ENCODE measurements at places on chromosomes 4 and X.

- no peak for DNase-seq
These were observed 442.8 kb upstream of the ZFP42 start for GRCh38 chr4:187552781-187553180.

DNA sequence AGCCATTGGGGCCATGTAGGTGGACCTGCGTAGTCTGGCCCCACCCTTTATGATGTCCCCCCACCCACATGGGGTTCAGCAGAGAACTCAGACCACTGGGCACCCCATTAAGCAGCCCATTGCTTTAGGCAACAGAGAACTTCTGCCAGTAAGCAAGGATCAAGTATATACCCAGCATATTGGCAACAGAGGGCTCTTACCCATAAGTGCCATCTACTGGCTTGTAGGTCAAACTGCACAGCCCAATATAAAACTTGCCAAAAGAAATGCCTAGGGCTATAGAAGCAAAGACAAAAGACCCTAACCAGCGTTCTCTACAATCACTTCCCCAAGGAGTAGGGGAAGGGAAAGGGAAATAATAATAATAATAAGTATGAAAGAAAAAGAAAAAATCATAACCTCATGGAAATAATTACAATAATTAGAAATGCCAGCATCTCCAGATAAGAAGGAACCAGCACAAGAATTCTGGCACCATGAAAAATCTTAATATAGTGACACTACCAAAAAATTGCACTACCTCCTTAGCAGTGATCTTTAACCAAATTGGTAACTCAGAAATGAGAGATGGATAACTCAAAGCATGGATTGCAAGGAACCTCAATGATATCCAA, 1090.7 kb downstream of the FAT4 start:
- DNase-seq = no peak

- peak; percentile 27 for DNase-seq
These were observed 81.4 kb downstream of the FBXW7 start for GRCh38 chr4:152454398-152455011.

DNA sequence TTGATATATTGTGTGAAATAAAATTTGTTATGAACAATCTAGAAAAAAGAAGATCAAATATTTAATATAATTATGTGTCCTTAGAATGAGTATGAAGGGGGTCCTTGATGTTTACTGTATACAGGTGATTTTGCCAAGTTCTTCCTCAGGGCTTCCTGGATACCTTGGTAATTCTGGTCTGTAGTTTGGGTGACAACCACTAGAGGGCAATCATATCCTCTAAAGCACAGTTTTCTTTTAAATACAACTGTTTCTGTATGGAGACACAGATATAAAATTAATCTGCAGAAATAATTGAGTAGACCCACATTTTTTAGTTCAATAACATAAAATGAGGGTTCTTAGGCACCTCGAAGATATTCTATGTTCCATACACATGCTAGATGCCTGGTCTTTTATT, 157.7 kb downstream of the SPANXN1 start:
- DNase-seq = peak; percentile 1

DNA sequence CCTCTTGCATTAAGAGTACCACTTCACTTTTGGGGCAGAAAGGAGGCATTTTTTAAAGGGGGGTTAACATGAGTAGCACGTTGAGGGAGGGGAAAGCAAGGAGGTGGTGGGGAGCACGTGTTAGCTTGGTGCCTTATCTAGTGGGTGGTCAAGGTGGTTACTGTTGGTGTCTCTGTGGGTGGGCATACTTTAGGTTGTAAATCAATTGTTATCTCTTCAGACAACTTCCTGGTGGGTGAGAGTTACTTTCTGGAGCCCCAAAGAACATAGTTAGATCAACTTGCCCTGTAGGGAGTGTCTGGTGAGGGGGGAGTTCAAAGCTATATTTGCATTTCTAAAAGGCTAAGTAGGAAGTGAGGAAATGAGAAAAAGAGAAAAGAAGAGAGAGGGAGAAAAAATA, 297.7 kb upstream of the CLNK start:
- DNase-seq = no peak

DNA sequence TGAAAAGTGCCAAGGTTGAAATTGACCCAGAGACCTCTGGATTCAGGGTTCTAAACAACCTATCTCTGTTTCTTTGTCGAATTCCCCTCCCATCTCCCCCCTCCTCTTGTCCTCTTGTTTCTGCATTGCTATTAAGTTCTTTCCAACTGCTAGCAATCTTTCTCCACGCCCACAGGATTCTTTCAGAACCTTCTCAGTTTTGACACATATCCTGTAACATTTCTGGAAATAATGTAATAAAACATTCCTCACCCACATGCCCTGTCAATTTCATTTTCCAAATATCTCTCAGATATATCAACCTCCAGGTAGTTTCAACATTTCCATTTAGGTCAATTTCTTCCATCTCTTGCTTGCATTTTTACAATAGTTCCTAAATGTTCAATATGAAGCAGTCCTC, 1105.9 kb downstream of the ARAP2 start:
- no peak for DNase-seq

GRCh38 chr4:149605601-149606378, 209.9 kb downstream of the IQCM start:
- DNase-seq = no peak

DNA sequence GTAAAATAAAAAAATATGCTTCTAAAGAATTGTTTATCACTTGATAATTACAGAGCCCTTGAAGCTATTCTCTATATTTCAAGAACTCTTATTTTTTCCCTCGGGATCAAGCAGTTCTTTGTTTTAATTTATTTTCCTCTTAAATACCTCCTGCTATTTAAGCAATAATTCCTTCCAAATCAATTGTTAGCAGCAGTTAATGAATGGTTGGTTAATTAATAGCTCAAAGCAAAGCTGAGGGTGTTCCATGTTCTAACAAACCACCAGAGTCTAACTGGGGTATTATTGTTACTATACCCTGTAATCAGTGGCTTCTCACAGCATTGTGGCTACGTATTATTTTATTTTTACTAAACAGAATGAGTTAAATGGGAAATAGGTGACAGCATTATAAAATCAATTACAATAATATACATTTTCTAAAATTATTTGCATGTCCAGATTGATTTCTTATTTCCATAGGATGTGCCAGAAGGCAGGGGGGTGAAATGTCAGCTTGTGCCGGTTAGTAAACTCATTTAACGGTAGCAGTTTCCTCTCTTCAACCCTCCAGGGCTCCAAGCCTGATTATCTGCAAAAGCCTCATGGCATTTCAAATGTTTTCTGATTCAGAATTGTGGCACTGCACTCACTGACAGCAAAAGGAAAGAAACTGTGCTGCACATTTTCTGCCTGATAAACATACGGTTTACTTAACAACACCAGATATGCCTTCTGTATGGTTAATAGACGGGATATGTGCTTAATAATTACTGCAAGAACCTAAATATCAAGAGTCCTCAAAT, 286.9 kb upstream of the EMCN start:
- DNase-seq = no peak

DNA sequence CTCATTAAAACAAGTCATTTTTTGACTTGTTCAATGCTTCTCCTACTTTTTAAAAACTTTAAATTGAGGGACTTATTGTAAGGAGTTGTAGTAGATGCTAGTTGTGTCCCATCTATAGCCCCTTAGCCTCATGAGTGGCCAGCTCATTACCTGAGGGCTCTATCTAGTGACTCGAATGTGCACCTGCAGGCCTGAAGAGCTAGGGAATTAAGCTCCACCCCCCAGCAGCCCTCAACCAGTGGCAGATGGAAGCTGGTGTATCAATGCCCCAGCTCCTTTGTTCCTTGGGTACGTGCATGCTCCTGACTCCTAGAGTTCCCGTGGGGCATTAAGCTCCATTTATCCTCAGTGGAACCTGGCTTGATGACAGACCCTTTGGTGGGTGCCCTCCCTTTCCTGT, 146.7 kb upstream of the FAM9B start:
- DNase-seq = no peak

- peak; percentile 21 for DNase-seq
These were observed 257.4 kb downstream of the CFAP299 start for GRCh38 chr4:80592950-80593349.

DNA sequence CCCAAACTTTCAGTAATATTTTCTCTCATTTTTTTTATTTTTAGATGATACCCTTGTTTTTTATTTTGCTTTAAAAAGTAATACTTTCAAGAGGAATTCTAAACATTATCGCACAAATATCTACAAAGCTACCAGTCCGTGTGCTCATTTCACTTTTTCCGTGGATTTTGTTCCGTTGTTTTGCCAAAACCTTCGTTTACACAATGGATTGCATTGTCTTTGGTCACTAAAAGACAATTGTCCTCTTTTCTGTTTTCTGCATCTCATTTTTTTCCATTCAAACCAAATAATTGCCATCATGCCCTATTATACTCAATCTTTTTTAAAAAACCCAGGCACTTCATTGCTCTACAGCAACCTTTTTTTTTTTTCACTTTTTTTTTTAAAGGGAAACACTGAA, 214.9 kb downstream of the CXXC4 start:
- no peak for DNase-seq

DNA sequence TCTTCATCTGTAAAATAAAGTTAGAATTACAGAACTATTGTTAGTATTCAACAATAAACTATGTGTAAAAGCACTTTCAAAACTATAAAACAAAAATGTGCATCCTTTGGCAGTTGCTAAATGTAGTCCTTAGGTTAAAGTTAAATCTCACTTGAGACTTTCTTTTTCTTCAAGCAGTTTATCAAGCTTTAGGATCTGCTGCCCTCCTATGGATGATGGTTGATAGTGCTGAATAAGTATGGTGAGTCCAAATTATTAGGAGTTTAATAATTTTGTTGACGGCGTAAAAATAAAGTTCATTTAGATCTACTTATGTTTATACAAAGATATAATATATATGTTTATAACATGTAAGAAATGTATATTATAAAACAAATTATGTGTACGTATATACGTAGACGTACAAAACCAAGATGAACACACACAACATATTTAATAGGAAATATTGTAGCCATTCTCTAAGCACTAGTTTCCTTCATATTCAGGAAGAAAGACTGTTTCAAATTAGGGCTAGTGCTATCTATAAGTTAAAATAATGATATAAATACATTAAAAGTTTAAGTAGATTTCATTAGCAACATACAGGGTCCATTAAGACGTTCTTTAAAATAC, 22.3 kb downstream of the UGT2A2 start:
- no peak for DNase-seq

GRCh38 chr4:143185253-143186107, 763 bp downstream of the USP38 start:
- peak; percentile 15 for DNase-seq

DNA sequence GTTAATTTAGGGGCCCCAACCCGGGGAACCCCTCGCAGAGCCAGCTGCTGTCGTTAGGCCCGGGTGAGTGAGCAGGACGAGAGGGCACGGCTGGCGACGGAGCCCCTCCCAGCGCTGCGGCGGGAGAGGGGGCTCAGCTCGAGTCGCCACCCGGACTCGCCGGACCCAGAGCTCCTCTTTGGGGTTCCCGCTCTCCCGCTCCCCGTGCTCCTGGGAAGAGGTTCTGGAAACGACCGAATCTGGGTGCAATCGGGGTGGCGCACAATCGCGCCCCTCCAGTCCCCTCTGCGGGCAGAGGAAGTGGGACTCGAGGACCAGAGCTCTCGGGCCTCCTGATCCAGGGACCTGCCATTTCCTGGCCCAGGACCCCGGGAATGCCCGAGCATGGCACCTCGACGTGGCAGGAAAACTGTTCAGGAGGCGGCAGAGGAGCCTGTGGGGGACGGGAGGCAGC, 37.3 kb upstream of the ARAF start:
- no peak for DNase-seq

GRCh38 chrX:139811942-139812629, 104.1 kb upstream of the MCF2 start:
- peak; percentile 3 for DNase-seq

DNA sequence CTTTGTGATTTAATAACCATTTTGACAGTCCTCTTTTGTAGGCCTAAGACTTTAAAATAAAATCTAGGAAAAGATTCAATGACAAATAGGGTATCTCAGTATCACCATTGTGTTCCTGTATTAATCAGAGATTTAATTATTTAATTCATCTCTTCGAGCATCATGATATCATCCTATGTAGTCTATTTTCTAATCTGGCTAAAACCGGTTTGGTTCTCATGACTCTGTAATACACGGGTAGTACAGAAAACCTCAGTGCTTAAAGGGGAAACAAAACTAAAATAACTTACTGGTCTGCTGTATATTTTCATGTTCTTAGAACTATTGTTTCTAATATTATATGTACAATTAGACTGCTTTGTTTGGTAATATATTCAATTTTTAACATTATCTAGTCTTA, 23.7 kb upstream of the FBXW7 start:
- no peak for DNase-seq

GRCh38 chrX:19683817-19684216, 168.5 kb upstream of the MAP3K15 start:
- DNase-seq = no peak

- no peak for DNase-seq
These were observed 1.1 kb downstream of the UVSSA start for GRCh38 chr4:1348014-1348513.

DNA sequence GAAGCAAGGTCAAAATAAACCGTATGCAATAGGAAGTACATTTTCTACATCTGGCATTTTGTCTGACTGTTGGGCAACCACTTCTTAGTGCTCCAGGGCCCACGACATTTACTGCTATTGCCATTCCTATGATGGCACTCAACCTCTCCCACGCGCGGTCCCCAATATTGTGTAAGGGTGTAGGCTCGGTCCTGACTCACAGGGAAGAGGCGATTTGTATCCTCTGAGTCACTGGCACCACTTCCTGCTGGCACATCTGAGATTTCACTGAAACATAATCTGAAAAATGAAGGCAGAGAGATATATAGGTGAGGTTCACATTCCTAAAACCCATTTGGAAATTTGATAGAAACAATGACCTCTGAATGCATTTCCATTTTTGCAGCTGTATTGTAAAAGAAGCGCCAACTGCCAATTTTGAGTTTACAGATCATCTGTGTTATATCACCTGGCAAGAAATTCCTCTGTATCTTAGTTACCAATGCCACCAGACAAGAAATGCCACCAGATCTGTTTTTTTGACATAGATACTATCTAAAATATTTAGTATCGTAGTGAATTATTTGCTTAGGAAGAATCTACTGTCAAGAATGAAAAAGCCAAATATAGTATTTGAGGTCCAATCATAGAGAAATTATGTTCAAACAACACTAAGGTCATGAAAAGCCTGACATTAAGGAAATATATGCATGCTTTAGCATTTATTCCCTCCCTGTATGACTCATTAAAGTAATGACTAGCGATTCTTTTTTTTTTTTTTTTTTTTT, 9.8 kb downstream of the EREG start:
- no peak for DNase-seq
